ENCODE measurements at places on chromosomes 4 and X.

DNA sequence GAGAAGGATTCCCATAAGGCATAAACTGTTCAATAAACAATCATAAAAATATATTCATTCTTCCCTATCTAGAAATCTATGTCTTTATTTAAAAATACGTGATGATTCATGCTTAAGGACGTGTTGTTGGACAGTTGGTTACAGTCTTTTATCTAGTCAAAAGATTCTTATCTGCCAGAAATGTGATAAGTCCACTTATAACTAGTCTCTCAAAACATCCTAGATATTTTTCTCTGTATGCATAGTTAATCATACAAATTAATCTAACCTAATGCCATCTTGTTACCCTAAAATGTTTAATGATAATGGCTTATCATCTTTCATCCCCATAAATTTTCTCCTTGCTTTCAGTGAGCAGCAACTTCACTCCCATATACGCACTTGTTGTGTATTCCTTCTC, 89.0 kb downstream of the SLC39A8 start:
- DNase-seq: no peak

GRCh38 chrX:69153060-69153730, 12.1 kb downstream of the PJA1 start:
- no peak for DNase-seq

- DNase-seq: no peak
Observed at GRCh38 chr4:7460566-7460965, 25.8 kb upstream of the PSAPL1 start.

- DNase-seq: no peak
Observed at GRCh38 chr4:127238956-127239475, 393.7 kb upstream of the INTU start.

DNA sequence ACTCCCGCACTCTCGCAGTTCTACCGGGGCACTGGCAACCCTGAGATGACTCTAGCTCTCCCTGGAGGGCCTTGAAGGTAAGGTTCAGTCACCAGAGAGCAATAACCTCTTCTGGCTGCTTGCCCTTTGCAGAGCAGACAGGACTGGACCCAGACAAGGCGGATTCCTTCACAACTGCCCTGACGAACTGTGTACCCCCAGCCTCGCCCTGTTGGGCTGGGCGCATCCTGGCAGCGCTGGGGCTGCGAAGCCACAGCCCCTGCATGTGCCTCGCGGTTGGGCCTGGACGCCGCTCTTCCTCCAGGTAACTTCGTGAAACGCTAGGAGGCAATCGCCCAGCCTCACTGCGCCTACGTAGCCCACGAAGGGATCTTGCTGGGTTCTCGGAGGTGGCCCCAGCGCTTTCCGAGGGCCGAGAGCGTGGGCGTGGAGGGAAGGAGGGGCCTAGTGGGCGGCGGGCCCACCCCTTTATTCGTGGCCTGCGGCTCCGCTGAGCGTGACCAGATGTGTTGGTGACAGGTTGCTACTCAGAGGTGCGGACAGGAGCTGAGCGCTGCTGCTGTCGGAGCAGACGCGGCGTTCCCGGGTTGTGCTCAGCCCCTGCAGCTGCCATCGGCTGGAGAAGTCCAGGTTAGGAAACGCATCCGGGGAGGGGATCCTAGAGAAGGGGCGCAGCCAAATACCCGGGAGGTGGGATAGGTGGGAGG, 1.9 kb upstream of the MAMLD1 start:
- DNase-seq: no peak

Measured in activated T-helper 1 cell treated with Interleukin-2 at 50 U/mL for 16 hours (primary cell).